ENCODE measurements at places on chromosomes 7 and 10.

- DNase-seq, result no peak
Measured at GRCh38 chr10:79182781-79183467, 114.2 kb downstream of the ZMIZ1 start.

DNA sequence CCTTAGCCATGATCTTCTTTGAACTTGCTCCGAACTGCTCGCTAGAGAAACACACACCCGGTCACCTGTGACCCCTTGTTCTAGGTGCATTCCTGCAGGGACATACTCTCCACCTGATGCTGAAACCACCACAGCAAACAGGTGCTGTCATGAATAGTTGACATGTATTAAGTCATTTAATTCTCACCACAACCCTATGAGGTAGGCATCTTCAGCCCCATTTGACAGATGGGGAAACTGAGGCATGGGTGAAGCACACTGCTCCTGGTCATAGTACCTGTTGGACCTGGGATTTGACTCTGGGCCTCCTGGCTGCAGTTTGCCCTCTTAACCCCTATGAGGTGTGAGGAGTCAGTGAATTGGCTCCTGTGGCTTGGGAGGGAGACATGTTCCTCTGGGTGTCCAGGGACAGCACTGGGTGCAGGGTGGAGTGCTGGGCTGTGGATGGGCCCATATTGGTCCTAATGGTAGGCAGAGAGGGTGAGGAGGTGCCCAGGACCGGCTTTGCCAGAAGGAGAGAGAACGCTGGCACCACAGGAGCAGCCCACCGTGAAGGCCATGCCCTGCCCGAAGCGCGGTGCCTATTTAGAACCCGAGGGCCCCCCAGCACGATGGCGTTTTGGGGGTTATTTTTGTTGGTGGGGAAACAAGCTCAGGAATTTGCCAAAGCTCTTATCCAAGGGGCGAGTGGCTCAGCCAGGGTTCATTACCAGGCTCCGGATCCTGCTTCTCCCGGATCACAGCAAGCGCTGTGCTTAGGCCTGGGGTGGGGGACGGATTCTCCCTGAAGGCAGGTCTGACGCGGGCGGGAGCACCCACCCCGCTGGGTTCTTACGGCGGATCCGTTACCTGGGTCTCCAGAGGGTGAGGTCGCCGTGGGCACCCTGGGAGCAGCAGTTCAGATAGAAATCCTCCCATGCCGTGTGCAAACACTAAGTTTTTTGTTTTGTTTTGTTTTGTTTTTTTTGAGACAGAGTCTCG, 52.3 kb downstream of the GLRX3 start:
- no peak for DNase-seq

- no peak for DNase-seq
Measured at GRCh38 chr7:77479536-77480088, 57.5 kb upstream of the PTPN12 start.

GRCh38 chr7:90595801-90596670, at the start of gene CDK14:
TSS of gene CDK14 (plus strand) at chr7:90596321. CDS start at chr7:90596628, 307 bp downstream.
- DNase-seq, result peak; percentile 96

DNA sequence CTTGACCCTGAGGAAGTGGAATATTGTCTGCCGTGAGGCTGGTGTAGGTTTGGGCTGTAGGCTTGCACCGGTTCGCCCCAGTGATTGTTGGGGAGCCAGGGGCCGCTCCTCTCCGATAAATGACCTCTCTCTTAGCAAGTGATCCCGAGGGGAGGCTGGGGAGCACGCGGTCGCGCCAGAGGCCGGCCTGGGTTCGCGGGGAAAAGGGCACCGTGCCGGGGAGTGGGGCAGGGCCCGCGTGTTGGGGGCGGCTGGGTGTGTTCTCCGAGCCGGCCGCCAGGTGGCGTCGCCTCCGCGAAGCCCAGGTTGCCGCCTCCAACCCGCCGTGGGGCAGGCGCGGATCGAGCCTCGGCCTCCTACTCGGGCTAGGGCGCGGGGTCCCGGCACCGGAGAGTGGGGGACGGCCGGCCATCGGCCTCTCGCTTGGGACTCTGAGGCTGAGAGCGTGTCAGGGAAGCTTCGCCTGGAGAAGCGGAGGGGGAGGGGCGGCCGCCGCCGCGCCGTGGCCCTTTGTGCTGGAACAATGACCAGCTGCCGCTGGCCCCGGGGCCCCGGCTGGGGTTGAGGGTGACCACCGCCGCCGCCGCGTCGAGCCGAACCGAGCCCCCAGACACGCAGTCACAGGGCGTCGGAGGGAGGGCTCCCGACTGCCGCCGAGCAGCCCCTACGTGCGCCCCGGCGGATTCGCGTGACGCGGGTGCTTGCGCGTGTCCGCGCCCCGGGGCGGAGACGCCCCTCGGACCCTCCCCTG, 442 bp upstream of the LZTS2 start:
- peak; percentile 93 for DNase-seq

DNA sequence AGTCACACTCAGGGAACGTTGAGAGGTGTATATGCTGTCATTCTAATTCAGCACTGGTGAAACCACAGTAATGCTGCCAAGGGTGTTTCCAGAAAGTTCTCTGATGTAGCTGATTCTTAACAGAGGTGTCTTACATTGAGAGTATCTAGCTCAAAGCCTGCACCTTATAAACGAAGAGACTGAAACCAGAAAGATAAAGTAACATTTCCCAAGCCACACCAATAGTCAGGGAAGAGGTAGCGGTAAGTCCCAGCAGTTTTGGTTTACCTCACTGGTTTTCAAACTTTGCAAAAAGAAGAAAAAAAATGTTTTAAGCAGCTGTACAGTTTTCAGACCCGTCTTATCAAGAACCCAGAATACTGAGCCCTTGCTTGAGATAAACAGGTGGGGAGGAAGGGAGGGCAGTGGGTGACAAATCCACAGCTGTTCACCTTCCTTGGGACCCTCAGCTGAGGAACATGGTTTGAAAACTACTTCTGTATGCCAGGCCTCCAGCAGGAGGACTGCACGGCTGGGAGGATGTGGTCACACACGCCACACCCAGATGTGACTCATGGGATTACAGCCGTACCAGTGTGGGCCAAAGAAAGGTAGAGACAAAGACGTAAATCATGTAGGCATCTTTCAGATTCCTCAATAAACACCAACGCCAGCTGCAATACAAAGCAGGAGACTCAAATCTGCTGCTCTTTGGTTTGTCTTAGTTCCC, 63.9 kb upstream of the GSDME start:
- no peak for DNase-seq

GRCh38 chr10:3067118-3067858, at the start of gene PFKP:
TSS of gene PFKP (plus strand) at chr10:3067548. CDS start at chr10:3067596, 48 bp downstream.
- peak; percentile 89 for DNase-seq

DNA sequence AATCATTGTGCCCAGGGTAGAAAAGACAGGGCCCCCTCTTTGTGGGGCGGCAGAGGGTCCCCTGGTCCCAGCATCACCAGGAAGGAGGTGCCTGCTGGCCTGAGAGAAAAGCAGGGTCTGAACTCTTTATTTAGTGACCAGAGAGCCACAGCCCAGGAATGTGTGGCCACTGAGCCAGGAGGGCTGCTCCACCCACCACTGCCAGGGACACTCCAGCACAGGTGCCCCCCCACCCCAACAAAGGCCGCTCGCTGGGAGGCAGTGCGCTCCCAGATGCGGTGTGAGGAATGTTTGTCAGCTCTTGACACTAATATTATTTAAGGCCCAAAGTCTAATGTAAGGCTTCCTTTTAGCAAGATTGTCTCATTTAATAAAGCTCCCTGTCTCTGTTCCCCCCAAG, 59.6 kb upstream of the ZMIZ1 start:
- no peak for DNase-seq

DNA sequence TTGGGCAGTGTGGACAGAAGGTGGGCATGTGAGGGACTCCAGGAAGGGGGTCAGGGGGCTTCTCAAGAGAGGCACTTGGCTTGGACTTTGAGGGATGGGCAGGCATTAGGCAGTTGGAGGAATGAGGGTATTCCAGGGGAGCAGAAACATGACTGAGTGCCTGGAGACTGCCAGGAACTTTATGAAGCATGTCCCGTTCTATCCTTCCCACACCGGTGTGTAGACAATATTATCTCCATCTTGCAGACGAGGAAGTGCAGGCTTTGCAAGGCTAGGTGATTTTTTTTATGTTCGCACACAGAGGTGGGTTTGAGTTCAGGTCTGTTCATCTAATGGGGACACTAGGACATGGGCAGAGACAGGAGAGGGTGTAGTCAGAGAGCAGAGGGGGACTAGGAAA, 162.7 kb downstream of the RPS24 start:
- DNase-seq, result no peak

DNA sequence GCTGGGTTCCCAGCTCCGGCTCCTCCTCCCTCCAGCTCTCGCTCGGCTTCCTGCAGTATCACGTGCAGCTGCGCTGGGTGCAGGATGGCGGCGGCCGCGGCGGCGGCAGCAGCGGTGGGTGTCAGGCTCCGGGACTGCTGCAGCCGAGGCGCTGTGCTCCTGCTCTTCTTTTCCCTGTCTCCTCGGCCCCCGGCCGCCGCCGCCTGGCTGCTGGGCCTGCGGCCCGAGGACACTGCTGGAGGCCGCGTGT, at the start of gene CNNM1:
TSS of gene CNNM1 (plus strand) at position 53 of the 250 bp plus-strand sequence. CDS start at position 85, 32 bp downstream.
- DNase-seq, result peak; percentile 86

- no peak for DNase-seq
Measured at GRCh38 chr10:23373156-23373555, 28.6 kb upstream of the C10orf67 start.

DNA sequence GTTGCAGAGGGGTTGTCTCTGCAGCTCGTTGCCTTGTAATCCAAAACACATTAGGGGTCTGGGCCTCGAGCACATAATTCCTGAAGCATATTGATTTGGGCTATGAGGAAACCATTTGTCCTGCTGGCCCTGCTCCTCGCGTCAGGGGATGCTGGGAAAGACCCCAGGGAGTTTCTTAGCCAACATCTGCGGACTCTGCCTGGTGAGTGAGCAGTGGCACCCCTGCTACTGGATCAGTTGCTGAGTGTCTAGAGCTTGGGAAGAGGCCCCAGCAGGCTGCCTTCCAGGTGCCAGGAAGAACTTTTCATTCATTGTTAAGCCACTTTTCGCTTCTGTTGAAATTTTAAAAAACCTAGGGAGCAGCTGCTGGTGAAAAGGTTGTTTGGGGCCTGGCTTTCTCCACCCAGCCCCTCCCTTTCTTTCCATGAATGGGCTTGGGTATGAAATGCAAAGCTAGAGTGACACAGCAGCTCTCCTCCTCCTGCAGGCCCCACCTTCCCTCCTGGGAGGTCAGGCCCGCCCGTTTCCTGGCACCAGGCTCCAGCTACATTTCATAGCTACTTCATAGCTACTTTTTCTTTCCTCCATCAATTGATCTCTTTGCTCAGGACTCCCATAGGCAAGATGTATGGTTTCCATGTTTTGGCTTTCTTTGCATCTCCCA, 26.8 kb downstream of the TACR2 start:
- DNase-seq, result no peak

DNA sequence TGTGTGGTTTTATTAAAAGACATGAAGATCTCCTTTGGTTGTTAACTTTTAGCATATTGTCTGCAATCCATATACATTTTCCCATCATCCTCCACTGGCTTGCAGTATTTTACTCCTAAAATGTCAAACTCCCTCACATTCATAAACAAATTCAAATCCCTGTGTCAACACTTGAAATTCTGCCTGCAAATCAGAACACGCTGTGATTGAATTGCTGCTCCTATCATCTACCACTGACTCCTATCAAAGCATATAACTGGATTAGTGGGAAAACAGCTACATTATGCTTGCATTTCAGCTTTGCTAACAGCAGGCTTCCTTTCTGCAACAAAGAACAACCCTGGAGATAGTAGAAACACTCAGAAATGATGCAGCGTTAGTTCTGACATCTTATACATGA, 281.8 kb upstream of the HGF start:
- DNase-seq, result peak; percentile 62

- no peak for DNase-seq
Measured at GRCh38 chr7:35012160-35012559, 25.1 kb downstream of the DPY19L1 start.

DNA sequence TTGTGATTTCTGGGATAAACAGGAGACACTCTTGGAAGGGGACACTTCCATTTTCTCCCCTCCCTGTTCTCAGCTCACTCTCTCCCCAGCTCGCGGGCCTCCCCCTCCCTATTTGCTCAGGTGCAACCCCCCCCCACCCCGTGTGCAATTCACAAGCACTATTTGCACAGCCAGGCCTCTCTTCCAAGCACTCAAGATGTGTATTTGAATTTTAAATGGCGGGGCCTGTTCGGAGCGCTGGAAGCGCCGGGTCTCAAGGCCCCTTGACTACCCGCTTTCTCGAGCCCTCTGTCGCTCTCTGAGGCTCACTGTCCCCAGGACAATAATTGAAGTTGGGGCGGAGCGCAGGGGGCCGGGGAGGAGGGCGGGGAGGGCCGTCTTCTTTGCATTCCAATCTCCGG, 7.8 kb downstream of the SHH start:
- DNase-seq, result peak; percentile 67

DNA sequence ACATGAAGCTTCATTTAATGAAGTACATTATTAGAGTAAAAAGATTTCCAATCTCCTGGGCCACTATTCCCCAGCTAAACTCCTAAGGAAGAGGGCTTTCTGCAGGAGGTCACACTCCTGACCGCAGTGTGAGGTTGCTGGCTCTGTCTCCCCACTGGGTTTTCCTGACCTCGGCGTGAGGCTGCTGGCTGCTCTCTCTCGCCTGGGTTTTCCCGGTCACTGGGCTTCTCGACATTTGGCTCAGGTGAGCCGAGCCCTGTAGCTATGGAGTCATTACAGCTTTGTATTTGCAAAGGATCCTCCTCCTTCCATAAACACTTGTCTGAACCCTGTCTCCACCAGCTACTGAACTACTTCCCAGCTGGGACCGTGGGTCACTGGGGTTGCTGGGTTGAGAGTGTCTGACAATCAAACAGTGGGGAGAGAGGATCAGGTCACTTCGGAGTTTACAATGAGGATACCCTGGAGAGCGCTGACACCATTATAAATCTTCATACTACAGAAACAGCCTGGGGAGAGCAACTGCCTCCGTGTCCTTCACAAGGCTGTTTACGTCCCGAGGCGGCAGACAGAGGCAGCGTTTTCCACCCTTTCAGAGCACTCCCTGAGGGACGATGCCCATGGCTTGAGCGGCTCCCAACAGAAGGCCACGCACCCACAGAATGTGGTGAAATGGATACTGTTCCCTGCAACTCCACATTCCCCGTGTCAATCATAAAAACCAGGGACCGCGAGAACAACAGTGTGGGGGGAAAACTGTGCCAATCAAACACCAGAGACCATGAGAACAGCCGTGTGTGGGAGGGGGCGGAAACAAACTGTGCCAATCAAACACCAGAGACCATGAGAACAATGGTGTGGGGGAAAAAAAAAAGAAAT, 226.2 kb downstream of the ZMYND11 start:
- no peak for DNase-seq

GRCh38 chr10:18402853-18403252, 248.5 kb downstream of the NSUN6 start:
- DNase-seq, result no peak

DNA sequence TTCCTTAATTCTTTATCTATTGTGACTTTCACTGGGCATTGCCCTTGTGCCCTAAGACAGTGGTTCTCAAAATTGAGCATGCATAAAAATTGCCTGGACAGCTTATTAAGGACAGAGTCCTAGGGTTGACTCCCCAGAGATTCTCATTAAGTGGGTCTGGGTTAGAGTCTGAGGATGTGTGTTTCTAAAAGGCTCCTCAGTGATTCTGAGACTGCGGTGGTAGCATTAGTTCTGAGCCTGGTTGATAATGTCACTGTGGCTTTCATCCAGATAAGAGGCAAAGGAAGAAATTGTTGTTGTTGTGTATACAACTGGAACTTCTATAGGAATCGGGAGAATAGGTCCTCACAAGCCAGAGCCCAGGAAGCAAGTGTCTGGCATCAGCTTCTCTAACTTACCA, 1.3 kb downstream of the IFIT2 start:
- no peak for DNase-seq
